Stimulated activated CD4-positive, alpha-beta T cell treated with anti-CD3 and anti-CD28 coated beads, Interleukin-1b, Interleukin-23, amount 100 ng/mL, for 48 hours (primary cell): ENCODE measurements at places on chromosomes 13 and 19.

DNA sequence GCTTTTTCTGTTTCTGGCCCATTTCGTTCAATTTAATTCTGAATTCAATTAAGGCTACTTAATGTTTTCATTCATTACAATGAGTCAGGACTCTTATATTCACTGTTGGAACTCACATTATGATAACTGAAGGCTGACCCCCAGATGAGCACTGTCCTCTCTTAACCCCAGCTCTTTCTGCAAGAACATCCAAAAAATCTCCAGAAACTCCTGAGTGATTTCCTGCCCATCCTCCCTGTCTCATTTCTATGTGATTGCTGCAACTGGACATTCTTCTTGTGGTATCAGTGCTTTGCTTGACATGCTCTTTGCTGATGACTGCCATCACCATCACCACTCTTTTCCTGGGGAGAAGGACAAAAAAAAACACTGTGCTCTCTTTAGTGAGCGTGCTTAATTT, 240.3 kb downstream of the SPRY2 start:
- DNase-seq: no peak

GRCh38 chr13:26037302-26037701, 14.5 kb downstream of the SHISA2 start:
- DNase-seq: peak; percentile 26

DNA sequence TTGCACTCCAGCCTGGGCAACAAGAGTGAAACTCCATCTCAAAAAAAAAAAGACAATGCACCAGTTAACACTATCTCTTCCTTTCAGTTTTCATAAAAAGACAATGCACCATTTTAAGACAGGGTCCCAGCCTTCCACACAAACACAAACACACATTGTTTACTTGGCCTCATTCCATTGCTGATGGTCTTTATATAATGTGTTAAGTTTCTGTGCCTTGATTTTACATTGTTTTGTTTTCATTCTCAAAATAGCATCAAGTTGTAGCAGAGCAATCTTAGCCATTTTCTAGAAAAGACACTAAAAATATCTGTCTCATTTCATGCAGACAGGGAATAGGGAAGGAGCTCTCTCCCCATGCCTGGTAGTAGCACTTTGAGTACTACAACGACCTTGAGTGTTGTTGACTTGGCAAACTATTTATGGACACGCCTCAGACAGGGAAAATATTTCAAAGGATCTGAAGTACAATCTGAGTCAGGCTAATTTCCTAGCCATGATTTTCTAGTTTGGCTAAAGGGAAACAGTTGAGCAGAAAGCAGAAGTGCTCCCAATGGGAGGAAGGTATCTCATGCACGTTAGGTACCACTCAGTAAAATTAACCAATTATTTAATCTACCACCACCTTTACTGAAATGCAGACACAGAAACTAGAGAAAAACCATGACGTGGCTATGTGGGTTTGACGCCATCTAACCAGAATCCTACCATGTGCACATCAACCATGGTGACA, 120.6 kb downstream of the ABCC4 start:
- no peak for DNase-seq

DNA sequence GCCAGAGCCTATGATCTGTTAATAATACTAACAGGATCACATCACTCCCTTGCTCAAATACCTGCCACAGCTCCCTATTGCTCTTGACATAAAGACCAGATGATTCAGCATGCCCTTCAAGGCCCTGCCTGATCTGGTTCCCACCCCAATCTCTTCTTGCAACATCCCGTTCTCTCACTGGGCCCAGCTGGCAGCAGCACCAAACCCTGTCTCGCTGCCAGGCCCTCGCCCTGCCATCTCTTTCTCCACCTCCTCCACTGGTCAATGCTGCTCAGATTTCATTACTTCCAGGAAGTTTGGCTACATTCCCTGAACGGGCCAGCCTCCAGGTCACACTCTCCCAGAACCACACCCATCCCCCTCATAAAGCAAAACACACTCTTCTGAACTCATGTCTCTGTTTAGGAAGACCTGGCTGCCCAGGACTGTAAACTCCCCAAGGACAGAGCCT, 8.6 kb upstream of the BCAT2 start:
- no peak for DNase-seq

DNA sequence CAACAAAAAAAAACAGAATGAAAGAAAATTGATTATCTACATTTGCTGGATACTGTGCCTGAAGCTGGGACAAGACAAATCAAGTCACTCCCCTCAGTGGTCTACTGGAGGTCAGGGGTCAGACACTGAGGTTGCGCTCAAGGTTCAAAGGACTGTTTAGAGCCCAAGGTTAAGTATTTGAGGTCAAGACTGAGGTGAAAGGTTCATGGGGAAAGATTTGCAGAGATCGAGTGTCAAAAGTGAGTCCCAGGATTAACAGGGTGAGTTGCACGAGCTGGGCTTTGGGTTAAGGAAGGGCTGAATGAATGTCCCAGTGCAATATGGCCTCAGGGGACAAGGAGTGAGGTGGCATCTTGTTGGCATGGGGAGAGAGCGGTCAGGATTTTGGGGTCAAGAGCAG, 3.4 kb upstream of the TOMM40 start:
- no peak for DNase-seq

DNA sequence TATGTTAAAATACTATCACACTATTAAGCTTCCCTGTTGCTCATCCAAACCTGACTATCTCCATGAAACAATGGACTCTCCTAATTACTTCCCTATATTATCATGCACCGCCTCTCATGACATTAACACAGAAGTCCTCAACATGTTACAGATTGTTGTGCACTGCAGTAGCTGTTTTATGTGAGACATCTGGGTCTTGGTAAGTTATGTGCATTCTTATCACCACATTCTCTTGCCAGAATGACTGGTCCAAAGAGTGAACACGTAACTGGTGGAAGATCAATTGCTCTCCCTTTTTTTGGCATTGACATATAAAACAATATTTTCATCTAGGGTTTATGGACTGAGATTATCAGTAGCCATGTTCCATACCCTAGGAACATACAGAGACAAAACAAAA, 59.4 kb downstream of the POSTN start:
- no peak for DNase-seq
